ENCODE measurements at places on chromosomes 7 and 10. TPM values are rescaled to one million over a fixed set of nuclear protein-coding genes. Genes with fewer than 3 reads are reported as not detected.

The CYP3A7 gene
- total RNA-seq = not detected

The GSTK1 gene
- 64.9 TPM for total RNA-seq

The BLOC1S2 gene
- 49.4 TPM for total RNA-seq

DNA sequence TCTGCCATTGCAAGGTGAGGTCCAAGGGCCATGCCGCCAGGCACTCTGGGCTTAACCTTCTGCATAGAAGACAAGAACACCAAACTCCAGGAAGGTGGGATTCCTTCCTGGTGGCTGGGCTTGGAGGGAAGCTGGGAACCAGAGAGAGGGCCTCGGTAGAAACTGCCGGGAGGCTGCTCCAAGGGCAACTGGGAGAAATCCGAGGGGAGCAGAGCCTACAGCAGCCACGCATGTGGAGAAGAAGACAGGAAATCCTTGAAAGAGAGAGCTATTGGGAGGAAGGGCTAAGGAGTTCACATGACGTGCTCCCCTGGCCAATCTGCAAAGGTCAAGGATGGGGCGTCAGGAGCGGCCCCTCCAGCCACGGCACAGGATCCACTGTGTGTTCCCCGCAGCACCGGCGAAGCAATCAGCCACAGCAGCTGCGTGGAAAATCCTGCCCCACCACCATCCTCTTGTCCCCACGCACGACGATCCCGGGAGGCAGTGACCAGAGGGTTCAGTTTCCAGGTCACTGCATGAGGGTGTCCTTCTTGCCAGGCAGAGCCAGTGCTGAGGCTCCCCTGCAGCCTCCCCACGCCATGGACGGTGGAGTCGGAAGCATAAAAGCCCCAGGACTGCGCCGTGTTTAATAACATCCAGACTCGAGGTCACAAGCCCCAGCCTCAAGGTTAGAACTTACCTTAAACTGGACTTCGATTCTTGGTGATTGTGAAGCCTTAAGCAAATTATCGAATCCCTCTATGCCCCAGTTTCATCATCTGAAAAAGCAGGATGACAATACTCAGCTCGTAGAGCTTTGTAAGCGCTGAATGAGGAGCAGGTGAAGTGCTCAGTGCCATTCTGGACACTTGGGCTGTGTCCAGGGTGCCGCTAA lies 8.6 kb upstream of the PPP2R2D start:
- no peak overlapping the region for H3K27ac ChIP-seq
- no peak overlapping the region for H3K4me3 ChIP-seq
- H3K36me3 ChIP-seq = no peaks in the 10 kb centered on the region
- no peaks in the 10 kb centered on the region for H3K4me1 ChIP-seq
- H3K27me3 ChIP-seq = peaks cover 50% of the 10 kb centered on the region

DNA sequence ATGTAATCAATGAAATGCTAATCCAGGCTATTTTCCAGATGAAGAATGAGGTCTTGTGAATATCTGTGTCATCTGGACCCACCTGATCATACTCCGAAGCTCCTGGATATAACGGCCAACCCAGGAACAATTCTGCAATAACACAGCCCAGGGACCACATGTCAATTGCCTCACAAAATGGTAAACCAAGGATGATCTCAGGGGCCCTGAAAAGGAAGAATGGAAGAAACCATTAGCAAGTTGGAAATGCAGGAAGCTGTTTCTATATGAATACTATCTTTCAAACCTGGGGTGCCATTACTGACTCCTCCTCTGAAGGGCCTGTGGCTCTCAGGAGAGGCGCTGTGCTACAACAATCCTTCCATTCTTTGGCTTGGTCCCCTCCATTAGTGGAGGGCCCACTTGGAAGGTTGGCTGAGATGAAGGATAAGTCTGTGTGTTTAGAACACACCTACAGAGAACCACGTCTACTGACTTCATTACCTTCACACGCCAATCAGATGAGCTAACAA lies 108.1 kb downstream of the CLEC2L start:
- no peak overlapping the region for H3K4me3 ChIP-seq
- no peaks in the 10 kb centered on the region for H3K4me1 ChIP-seq
- H3K36me3 ChIP-seq = peaks cover 61% of the 10 kb centered on the region
- no peak for DNase-seq
- no peaks in the 10 kb centered on the region for H3K27me3 ChIP-seq

- DNase-seq = no peak
- H3K36me3 ChIP-seq = no peaks in the 10 kb centered on the region
- H3K27ac ChIP-seq = no peak overlapping the region
- H3K4me1 ChIP-seq = no peaks in the 10 kb centered on the region
- H3K4me3 ChIP-seq = no peak overlapping the region
Measured at GRCh38 chr7:50308532-50309385, 4.2 kb downstream of the IKZF1 start.

DNA sequence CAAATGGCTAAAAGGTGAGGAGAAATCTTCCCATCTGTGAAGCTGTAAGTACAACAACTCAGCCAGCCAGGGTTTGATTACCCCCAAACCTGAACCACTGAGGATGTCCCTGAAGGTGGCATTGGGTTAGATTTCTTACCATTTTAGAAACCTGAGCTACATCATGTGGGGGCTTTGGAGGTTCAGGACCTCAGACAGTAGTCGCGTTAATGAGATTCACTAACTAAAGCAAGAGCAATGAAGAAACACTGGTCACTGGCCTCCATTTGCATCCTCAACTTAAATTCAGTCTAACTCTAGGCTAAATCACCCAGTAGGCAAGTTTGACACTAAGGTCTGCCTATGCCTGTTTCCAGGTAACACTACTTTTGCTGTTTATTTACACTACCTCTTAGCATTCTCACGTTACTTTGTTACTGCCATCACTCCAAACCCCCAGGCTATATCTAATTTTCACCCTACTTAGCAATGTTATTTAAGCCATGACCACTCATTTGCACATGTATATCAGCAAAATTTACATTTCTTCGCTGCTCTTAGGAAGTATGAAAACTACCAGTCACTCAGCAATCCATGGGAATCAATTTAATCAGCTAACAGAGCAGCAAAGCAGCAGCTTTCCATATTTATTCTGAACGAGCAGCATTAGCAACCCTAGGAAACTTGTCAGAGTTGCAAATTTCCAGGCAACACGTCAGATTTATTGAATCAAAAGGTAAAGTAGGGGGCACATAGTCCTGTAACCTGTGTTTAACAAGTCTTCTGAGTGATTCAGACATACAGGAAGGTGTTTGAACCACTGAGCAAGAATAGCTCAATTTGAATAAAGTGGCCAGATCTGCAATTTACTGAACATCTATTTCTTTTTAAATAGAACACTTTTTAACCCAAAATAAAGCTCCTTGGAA lies 788.4 kb upstream of the SORCS1 start:
- no peaks in the 10 kb centered on the region for H3K27me3 ChIP-seq
- no peak for DNase-seq
- no peak overlapping the region for H3K4me3 ChIP-seq
- no peaks in the 10 kb centered on the region for H3K4me1 ChIP-seq
- no peaks in the 10 kb centered on the region for H3K36me3 ChIP-seq

DNA sequence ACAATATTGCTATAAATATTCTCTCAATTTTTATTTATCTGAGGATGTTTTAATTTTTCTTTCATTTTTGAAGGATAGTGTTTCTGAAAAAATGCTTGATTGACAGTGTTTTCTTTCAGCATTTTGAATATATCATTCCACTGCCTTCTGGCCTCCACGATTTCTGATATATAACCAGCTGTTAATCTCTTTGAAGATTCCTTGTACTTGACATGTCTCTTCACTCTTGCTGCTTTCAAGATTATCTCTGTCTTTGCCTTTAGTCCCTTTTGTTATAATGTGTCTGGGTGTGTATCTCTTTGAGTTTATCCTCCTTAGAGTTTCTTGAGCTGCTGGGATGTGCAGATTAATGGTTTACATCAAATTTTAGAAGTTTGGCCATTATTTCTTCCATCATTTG lies 22.8 kb upstream of the DNAJC1 start:
- H3K4me3 ChIP-seq = no peak overlapping the region
- peaks cover 4% of the 10 kb centered on the region for H3K27me3 ChIP-seq
- no peak overlapping the region for H3K27ac ChIP-seq

GRCh38 chr10:113298616-113299015 lies 254.2 kb upstream of the HABP2 start:
- DNase-seq = no peak
- H3K36me3 ChIP-seq = no peaks in the 10 kb centered on the region
- no peak overlapping the region for H3K4me3 ChIP-seq

DNA sequence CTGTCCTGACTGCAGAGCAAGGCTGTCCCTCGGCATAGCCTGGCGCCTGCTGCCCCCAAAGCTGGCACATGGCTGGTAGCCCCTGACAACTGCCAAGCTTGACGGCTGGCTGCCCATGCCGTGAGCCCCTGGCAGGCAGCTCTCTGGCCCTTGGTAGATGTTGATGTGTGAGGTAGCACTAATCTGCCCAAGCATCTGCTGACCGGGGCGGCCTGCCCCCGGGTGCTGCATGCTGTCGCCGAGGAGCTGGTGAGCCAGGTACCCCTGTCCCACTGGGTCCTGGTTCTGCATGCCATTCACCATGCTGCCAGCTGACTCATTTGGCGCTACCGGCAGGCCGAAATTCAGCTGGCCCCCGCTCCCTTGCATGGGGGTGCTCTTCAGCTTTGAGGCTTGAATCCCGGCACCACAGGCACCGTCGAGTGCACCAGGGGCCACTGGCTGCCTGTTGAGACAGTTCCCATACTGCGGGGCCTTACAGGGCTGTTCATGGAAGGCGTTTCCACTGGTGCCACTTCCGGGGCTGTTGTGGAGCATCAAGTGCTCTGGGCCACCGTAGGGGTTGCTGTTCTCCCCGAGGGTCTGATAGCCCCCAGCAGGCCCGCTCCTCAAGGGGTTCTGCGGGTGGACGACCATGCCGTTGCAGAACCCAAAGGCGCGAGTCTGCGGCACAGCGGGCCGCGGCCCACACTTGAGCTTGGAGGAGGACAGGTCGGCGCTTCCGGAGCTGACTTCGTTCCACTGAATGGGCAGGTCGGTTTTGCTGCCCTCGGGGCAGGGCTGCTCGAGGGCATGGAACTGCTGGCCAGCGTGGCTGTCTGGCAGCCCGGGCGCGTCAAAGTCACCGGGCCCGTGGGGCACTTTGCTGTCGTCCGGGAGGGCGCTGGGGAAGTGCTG lies 262.2 kb upstream of the INHBA start:
- H3K4me1 ChIP-seq = peaks cover 7% of the 10 kb centered on the region
- H3K27me3 ChIP-seq = no peaks in the 10 kb centered on the region
- peaks cover 42% of the 10 kb centered on the region for H3K36me3 ChIP-seq
- no peak overlapping the region for H3K4me3 ChIP-seq
